ENCODE measurements at places on chromosomes 6 and 20.

DNA sequence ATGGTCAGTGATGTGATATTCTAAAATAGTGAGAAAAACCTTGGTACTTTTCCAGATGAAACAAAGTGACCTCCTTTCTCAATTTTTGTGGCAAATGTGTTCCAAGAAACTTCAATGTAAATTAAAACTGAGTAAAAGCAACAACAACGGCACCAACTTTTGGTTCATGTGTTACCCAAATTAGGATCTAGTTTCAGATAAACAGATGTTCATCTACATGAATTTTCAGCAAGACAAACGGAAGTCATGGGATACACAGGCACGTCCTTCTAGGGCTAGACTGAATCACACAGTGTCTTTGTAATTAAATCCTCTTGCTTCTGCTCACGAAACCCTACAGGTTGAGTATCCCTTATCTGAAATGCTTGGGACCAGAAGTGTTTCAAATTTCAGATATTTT is 915.2 kb downstream of the TFAP2A start:
- DNase-seq: no peak

DNA sequence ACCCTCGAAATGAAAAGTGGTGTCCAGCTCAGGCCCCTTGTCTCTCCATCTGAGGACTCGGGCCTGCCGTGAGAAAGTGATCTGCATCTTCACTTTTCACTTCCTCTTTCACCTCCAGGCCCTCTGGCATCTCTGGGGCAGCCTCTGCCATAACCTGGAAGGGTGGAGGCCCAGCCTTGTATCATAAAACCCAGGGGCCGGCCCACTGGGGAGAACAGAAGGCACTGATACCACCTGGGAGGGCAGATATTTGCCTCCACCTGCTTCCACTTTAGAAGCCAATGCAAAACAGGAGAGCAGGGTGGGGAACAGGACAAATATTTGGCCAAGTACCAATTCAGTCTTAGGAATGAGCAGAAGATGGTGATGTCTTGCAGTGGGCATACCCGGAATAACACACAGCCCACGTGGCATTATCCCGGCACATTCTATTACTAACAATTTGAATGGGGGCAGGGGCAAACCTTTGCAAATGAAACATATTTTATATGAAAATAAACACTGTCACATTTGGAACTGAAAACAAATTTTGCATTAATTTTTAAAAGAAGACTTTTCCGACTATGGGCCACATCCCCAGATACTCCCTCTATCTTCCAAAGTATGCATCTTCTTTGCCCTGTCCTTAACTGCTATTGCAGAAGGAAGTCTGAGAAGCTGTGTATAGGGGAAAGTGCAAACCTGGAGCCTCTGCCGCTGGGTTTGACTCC is 69.2 kb upstream of the TBC1D7 start:
- no peak for DNase-seq

DNA sequence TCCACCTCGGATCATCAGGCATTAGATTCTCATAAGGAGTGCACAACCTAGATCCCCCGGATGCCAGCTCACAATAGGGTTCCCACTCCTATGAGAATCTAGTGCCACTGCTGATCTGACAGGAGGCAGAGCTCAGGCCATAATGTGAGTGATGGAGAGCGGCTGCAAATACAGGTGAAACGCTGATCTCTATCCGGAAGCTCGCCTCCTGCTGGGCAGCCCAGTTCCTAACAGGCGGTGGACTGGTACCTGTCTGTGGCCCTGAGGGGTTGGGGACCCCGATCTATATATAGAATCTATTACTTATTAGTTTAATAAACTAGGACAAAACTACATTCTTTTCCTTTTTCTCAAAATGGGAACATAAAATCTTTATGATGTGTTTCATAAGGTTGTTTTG is 741.9 kb downstream of the RFPL4B start:
- no peak for DNase-seq

DNA sequence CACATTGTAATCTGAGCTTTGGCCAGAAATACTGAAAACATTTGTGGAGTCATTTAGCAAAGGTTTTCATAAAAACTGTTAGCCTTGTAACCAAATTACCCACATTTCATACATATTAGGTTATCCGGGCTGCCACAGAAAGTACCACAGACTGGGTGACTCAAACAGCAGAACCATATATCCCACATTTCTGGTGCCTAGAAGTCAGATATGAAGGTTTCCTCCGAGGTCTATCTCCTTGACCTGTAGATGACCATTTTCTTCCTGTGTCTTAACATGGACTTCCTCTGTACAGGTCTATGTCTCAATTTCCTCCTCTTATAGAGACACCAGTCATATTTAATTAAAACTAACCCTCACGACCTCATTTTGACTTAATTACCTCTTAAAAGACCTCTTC is 49.5 kb upstream of the SMIM28 start:
- no peak for DNase-seq

- no peak for DNase-seq
These were observed 122.5 kb downstream of the MTHFD1L start for GRCh38 chr6:150987855-150988464.

GRCh38 chr6:144155529-144155928 is 5.2 kb downstream of the STX11 start:
- DNase-seq: no peak

- no peak for DNase-seq
These were observed 31.6 kb downstream of the DLL1 start for GRCh38 chr6:170259278-170259677.

GRCh38 chr6:117590447-117590846 is 11.9 kb downstream of the GOPC start:
- no peak for DNase-seq

GRCh38 chr6:168506460-168506859 is 65.5 kb downstream of the SMOC2 start:
- no peak for DNase-seq

DNA sequence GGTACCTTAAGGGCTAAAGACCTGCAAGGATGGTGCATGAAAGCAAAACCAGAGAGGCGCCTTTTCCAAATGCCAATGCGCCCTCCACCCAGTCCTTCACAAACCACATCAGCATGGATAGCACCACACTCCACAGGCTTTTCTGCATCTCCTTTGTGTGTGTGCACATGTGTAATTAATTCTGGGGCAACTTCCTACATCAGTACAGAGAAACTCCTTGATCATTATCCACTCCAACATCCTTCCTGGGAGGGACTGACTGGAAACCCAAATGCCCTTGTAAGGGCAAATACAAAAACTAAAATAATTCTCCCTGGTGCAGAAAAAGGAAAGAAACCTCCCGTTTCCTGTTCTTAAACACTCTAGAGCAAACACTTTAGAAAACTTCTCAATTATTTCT is 10.8 kb downstream of the SLC52A3 start:
- DNase-seq: no peak

GRCh38 chr20:5881703-5882102 is 68.6 kb downstream of the TRMT6 start:
- no peak for DNase-seq

GRCh38 chr6:160277546-160277945 is 18.9 kb upstream of the SLC22A2 start:
- DNase-seq: no peak

DNA sequence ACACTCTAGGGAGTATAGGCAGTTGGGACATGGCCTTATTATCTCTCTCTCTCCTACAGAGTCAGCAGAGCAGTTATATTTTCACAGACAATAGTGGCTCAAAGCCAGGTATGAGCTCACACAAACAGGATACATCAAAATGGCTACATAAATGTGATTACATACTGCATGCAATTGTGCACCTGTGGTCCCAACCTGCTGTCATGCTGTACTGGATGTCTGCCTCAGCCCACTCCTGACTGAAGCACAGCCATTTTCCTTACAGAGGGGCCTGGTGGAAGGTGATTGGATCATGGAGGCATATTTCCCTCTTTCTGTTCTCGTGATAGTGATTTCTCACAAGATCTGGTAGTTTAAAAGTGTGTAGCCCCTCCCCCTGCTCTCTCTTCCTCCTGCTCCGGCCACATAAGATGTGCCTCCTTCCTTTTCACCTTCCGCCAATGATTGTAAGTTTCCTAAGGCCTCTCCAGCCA is 37.0 kb upstream of the SAMHD1 start:
- no peak for DNase-seq

DNA sequence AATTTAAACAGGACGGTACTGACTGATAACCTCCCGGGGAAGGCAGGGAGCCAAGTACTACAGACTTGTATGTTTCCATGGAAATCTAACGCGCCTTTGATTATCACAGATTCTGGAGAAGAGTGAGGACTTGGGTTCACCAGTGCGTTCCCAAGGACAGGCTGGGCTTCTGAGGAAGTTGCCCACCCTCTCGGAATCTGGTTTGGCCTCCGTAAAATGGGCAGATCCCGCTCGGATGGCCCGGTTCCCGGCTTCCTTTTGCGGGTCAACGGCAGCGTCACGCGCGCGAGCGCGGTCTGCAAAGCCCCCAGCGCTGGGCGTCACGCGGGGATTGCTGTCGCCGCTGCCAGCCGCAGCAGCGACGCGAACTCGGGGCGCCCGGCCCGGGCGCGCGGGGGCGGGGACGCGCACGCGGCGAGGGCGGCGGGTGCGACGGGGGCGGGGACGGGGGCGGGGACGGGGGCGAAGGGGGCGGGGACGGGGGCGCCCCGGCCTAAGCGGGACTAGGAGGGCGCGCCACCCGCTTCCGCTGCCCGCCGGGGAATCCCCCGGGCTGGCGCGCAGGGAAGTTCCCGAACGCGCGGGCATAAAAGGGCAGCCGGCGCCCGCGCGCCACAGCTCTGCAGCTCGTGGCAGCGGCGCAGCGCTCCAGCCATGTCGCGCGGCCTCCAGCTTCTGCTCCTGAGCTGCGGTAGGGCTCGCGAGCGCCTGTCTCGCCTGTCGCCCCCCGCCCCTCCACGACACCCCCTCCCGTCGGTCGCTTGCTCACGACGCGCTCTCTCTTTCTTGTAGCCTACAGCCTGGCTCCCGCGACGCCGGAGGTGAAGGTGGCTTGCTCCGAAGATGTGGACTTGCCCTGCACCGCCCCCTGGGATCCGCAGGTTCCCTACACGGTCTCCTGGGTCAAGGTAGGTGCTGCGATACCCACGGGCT is at the start of gene CD83:
TSS of gene CD83 (plus strand) at position 615 of the 933 bp plus-strand sequence. CDS start at position 655, 40 bp downstream.
- no peak for DNase-seq

- no peak for DNase-seq
These were observed 74.0 kb downstream of the HAO1 start for GRCh38 chr20:7866285-7866684.

- no peak for DNase-seq
These were observed 129.8 kb upstream of the FOXQ1 start for GRCh38 chr6:1181939-1182605.

GRCh38 chr20:46801003-46801702 is 91.7 kb downstream of the SLC2A10 start:
- no peak for DNase-seq

- peak; percentile 33 for DNase-seq
These were observed 17.3 kb downstream of the FKBP1A start for GRCh38 chr20:1375515-1375914.

- DNase-seq: no peak
These were observed 49.4 kb downstream of the TMEM242 start for GRCh38 chr6:157273756-157274470.

- no peak for DNase-seq
These were observed 981.3 kb upstream of the FLRT3 start for GRCh38 chr20:15318682-15319081.

DNA sequence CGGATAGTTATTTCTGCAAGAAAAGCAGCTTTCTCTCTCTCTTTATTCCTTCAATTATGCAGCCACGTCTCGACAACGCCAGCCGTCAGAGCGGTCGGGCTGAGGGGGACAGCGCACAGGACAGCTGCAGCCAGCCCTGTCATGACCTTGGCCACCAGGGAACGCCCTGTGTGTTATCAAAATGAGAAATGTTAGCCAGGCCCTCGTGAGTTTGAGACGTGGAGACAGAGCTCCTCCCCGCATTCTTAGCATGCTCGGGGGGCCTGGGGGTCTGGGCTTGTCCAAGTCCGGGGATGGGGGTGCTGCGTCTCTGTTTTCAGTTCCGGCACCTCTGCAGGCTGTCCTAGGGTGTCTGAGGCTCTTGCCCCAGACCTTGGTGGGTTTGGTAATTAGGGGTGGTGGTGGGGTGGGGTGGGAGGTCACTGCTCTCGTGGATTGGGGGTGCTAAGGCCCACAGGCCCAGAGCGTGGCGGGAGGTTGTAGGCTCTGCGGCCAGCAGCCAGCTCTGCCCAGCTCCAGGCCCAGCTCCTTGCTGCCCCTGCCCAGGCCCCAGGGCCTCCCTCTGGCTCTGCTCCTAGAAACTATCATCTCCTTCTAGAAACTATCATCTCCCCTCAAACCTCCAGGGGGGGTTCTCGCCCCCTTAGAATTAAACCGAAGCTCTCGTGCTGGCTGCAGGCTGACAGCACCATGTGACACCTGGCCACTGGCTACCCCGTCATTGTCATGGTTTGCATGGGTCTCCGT is 54.3 kb upstream of the GATA5 start:
- no peak for DNase-seq

DNA sequence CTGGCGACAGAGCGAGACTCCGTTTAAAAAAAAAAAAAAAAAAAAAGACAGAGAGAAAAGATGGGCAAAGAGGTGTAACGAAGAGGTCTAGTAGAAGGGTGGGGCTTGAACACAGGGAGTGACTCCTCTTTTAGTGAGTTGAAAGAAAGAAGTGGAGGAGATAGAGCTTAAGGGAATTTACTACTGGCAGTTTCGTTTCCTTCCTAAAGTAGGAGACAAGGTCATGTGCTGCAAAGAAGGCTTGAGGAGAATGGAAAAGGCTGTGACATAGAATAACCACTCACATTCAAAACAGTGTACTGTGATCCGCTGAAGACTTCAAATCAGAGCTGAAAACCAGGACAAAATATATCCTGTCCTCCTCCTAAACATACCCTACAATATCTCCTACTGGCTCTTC is 63.8 kb upstream of the EIF2S2 start:
- DNase-seq: no peak

- DNase-seq: peak; percentile 39
These were observed 132.4 kb downstream of the BMP7 start for GRCh38 chr20:57133926-57134650.

DNA sequence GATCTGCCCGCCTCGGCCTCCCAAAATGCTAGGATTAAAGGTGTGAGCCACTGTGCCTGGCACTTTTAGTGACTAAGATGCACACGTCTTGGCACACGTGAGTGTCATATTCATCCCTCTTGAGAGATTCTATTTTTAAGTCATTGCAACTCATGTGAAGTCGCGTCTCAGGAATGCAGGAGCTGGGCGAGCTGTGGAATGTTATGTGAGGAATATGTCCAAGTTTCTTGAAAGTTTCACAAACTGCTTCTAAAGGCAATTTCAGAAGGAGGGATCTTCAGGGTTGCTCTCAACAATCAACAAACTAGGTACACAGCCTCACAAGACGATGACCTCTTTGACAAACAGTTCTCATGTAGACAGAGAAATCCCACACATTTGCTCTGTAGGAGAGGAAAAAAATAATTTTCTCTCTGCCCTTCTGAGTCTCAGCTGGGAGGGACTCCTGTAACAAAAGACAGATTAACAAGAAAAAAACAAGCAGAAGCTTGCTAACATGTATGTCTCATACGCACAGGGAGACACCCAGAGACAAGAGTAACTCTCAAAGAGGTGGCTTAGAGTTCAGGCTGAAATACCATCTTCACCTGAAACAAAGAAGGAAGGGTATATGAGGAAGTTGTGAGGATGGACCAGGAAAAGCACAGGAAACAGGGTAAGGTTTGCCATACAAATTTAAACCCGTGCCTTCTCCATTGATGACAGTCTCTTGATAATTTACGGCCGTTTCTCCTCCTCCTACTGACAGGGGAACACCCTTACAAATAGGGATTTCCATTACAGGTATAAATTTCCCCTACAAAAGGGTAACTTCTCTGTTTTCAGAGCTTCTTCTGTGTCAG is 45.3 kb upstream of the FAM50B start:
- peak; percentile 89 for DNase-seq
